Activated T-helper 2 cell treated with anti-CD3 and anti-CD28 coated beads, Interferon-gamma antibody, Interleukin-2, Interleukin-4, amounts not matched to agents 10 μg/mL and 5 μg/mL and 100 μg/mL, durations not matched to agents 14 hours and 24 hours and 36 hours (primary cell): ENCODE measurements at places on chromosomes 5 and 9. TPM values are rescaled to one million over a fixed set of nuclear protein-coding genes. Genes with fewer than 3 reads are reported as not detected.

The LRSAM1 gene
- total RNA-seq, result 26.4 and 26.6 TPM in 2 replicates

GRCh38 chr5:1744393-1745122 is 55.1 kb downstream of the MRPL36 start:
- DNase-seq, result no peak
- H3K4me1 ChIP-seq, result no peaks in the 10 kb centered on the region
- H3K4me3 ChIP-seq, result no peak overlapping the region
- H3K27me3 ChIP-seq, result peaks cover 16% of the 10 kb centered on the region
- no peak overlapping the region for H3K27ac ChIP-seq
- no peaks in the 10 kb centered on the region for H3K36me3 ChIP-seq

- H3K4me1 ChIP-seq, result no peaks in the 10 kb centered on the region
- H3K36me3 ChIP-seq, result no peaks in the 10 kb centered on the region
- H3K4me3 ChIP-seq, result no peak overlapping the region
- DNase-seq, result no peak
- no peak overlapping the region for H3K27ac ChIP-seq
- no peaks in the 10 kb centered on the region for H3K27me3 ChIP-seq
These were observed 134.6 kb downstream of the BRINP1 start for GRCh38 chr9:119234636-119235035.

- H3K4me3 ChIP-seq, result peak overlapping the region; percentile 47
- H3K36me3 ChIP-seq, result no peaks in the 10 kb centered on the region
- DNase-seq, result no peak
- H3K27ac ChIP-seq, result peak overlapping the region; percentile 78
These were observed 47.5 kb upstream of the PLPP1 start for GRCh38 chr5:55582256-55582655.

DNA sequence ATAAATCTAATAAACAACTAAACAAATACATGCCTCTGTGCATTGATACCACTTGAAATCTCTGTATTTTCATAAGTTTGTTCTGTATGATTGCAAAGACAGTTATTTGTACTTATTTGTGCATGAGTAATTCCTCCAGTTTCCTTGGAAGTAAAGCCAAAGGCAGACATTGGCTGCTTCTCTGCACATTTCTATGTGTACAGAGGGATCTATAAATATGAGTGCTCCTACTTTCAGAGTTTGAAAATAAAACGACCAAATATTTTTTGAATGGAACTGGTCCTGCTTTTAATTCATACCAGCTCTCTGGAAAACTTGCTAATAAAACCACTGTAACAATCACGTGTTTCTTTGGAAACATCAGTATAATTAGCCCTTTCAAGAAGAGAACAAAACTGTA is 306.5 kb downstream of the MAN2A1 start:
- no peaks in the 10 kb centered on the region for H3K4me1 ChIP-seq
- no peaks in the 10 kb centered on the region for H3K36me3 ChIP-seq
- H3K27me3 ChIP-seq, result no peaks in the 10 kb centered on the region
- no peak overlapping the region for H3K27ac ChIP-seq
